ENCODE measurements at places on chromosomes 4 and X.

DNA sequence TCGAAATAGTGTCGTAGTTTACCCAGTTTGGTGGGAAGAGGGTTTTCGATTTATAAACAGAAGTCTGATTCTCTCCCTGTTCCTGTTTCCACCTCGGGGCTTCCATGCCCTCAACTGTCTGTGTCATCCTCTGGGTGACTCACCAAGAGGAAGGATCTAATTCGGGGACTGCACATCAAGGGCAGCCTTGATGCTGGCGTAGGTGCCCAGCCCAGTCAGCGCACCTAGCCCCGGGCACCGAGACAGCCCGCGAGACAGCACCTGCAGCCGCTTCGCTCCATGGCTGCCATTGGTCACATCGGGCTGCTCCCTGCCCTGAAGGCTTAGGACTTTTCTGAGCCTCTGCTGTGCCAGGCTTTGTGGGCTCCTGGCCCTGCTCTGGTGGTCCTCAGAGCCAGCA is 7.7 kb downstream of the ABCD1 start:
- no peak for DNase-seq

DNA sequence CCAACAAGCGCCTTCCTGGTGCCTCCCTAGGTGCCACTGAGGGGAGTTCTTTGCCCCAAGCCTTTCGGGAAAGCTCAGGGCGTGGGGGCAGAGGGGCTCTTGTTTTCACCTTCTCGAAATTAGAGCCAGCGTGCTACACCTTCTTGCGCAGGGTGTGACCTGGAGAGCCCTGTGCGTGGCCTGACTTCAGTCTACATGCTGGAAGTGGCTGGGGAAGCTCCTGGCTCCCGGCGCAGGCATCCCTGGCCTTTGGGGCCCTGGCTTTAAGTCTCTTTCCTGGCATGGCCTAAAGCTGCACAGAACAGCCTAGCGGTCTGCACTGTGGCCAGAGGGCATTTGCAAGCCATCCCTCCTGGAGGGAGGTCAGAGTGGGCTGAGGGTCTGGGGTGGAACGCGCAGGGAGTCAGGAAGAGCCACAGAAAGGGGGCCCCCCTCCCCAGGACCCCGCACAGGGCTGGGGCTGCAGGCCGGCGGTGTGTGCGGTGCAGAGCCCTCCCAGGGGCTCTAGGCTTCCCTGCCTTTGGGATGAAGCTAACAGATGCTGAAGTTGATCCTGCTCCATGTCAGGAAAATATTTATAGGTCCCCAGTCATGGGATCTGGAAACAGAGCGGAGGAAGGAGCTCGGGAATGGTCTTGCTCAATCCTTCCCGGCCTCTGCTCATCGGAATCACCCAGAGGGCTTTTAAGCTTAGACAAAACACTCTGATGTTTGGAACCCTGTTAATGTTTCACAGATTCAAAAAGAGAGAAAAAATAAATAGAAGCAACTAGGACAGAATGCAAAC is 781 bp upstream of the SPON2 start:
- DNase-seq, result no peak

DNA sequence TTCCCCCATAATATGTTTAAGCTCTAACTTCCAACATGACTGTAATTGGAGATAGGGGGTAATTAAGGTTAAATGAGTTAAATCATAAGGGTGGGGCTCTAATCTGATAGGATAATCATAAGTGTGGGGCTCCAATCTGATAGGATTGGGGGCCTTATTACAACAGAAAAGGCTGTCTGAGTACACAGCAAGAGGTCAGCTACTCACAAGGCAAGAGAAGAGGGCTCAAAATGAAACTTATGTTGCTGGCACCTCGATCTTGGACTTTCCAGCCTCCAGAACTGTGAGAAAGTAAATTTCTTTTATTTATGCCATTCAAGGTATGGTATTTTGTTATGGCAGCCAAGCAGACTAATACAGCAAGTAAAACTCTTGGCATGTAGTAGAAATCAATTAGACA is 16.4 kb downstream of the SH2D1A start:
- no peak for DNase-seq

DNA sequence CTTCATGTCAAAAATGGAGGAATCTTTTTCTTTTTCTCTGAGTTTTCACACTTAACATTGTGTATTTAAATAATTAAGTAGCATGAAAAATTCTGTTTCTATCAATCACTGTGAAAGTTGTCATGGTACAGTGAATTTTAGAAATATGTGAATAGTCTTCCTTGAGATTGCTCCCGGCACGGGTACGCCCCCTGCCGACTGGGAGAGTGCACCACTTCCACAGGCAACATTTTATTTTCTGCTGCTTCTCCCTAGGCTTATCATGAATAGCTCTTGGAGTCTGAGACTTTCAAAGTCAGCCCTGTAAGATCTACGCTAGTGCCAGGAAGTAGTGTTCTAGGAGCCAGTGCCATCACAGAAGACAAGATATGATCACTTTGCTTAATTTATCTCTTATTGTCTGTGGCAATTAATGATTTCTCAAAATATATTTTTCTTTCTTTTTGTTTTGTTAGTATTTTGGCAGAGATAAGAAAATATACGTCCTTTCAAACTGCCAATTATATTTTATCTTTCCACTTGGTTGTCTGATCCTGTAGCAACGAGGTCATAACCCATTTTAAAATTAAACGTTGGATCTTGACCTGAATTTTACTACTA is 763.8 kb upstream of the AADAT start:
- no peak for DNase-seq

DNA sequence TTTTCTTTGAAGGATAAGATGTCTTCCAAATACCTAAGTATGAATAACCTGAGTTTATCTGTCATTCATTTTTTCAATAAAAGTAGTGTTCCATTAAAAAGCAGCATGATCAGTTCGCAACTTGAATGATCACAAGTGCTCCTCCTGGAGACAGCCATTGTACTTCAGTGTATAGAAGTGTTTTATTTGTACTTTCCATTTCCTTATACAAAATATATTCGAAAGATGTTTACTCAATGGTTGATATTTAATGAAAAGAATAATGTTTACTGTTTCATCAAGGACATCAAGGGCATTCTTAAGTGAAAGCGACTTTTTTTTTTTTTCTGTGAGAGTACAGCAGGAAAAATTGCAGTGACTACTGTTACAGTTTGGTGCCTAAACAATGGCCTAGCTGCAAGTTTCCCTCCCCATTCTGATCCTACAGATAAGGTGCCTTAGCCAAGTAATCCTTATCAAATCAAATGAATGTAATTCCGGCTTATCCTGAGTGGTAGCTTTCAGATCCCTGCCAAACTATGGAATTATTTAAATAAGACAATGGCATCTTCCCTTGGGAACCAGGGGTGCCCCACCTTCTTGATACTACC is 69.0 kb upstream of the IL15 start:
- no peak for DNase-seq

DNA sequence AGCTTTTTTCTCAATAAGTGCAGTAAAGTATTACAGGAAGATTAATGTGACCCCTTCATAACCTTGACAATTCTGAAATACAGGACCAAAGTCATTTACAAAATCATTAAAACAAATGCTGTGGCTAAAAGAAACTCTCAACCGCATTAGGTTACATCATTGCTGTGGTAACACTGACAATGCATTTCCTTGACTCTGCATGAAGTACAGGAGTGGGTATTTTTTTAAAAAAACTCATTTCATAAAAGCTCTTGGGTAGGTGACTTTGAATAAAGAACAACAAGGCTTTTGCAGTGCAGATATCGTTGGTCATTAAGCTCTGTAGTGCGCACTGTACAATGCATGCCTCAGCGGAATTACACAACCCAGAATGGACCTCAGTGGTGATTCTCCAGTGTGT is 23.4 kb upstream of the XK start:
- no peak for DNase-seq

GRCh38 chr4:16860516-16860915 is 37.9 kb downstream of the LDB2 start:
- DNase-seq, result no peak

GRCh38 chrX:17828171-17828570 is 32.9 kb downstream of the RAI2 start:
- DNase-seq, result no peak

DNA sequence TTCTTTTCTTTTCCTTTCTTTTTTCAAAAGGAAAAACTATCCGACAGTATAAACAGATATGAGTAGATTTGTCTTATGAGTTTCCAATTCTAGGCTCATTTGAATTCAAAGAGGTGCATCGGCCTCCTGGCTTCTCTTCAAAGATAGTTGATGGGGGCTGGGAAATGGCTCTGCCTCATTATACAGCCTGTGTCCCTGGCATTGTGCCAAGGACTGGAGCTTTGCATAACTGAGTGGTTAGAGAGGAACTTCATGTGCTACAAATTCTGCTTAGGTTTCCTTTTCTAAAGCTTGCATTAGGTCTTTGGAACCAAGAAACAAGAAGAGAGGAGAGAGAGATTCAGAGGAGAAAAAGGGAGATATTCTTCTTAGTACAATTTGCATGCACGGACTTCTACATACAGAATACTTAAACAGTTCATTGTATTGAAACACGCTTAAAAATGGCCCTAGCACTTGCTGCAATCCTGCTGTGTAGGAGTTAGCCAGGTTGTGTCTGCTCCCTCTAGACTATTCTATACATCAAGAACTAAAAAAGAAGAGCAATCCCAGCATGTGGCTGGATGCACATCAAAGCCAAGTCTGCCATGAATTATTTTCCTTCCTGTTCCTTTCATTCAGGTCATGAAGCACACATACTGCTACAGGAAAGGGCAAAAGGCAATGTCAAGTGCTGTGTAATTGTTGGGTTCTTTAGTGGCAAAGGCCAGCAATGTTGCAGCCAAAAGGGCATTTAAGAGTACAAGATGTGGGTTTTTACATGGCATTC is 70.9 kb downstream of the INTS12 start:
- no peak for DNase-seq

- DNase-seq, result no peak
These were observed 545.5 kb downstream of the SPOCK3 start for GRCh38 chr4:166688835-166689234.

- no peak for DNase-seq
These were observed 157.0 kb upstream of the TLL1 start for GRCh38 chr4:165715989-165716388.

GRCh38 chr4:119268466-119268865 is 53.5 kb downstream of the FABP2 start:
- no peak for DNase-seq

DNA sequence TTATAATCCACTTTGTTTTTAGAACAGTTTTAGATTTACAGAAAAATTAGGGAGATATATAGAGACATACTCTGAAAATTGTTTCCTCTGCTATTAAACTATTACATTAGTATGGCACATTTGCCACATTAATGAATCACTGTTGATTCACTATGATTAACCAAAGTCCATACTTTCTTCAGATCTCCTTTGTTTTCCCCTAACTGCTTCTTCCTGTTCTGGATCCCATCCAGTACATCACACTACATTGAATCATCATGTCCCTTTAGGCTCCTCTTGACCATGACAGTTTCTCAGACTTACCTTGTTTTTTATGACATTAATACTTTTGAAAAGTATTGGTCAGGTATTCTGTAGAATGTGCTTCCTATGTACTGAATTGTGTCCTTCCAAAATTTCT is 109.2 kb upstream of the EDNRA start:
- no peak for DNase-seq

DNA sequence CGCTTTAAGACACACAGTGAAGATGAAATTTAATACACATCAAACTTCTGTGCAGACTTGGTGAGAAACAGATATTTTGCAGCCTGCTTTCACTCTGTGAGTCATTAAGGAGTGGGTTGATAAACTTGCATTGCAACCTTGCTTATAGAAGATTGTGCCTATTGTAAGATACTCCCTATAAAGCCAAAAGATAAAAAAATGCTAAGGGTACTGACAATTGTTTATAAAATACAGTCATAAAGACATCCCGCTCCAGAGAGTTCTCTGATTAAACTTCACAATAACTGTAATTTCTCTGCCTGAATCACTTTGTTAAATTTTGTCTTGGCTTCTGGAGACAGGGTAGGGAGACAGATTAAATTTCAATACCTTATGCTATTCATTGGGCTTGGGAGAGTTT is 49.1 kb downstream of the GALNT7 start:
- no peak for DNase-seq

GRCh38 chrX:125132274-125132673 is 187.4 kb upstream of the TEX13C start:
- DNase-seq, result no peak

- DNase-seq, result no peak
These were observed 377.8 kb upstream of the PRKX start for GRCh38 chrX:4091046-4091760.

DNA sequence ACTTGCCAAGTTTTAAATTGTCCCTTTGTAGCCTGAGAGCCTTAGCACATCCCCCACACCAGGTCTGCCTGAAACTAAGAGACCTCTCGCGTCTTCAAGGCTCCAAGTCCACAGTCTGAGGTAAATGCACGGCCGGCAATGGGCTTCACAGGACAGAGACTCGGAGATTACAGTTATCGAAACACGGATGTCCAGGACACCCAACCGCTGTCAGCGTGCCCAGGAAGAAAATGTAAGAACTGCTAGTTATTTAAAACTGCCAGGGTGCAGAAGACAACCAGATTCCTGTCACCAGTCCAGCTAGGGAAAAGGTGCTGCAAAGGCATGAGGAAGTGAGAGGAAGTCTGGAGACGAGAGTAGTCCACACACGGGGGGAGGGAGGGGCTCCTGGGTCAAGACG is 28.9 kb downstream of the ZNF827 start:
- DNase-seq, result no peak

DNA sequence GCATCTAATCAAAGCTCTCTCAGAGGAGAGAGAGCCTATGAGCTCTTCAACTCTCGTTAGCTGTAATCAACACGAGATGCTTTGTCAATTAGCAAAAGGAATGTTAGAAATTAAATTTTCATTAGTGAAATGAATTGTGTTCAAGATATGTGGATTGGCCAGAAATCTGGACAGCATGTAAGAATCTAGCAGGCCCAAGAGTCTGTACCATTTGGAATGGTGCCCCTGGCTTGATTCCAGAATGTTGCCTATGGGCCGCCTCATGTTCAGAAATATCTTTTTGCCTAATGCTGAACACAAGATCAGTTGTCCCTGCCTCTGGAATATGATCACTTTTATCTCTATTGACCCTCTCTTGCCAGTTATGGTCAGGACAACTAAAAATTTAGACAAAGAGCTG is 88.2 kb downstream of the RBM46 start:
- no peak for DNase-seq

DNA sequence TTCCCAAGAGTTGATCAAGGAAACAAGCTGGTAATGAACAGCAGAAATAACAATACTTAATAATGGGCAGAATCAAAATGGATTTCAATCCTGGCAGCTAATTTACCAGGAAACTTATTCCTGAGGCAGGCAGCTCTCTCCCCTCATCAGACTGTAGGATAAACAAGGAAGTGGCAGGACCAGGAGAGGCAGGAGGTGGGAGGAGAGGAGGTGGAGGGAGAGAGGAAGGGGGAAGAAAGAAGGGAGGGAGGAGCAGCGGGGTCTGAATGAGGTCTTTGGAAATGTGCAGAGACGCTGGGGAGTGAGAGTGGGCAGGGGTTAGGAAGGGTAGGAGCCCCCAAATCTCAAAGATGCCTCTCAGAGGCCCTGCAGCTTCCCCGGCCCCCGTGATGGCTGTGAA is 231.5 kb downstream of the BCOR start:
- DNase-seq, result no peak
